SK-N-SH treated with all-trans-retinoic acid at 6 μM for 48 hours (cell line): ENCODE measurements at places on chromosomes 2 and 18.

GRCh38 chr18:26383454-26384270, 157.4 kb downstream of the TAF4B start:
- peak; percentile 90 for ATAC-seq

- ATAC-seq: no peak
Observed at GRCh38 chr2:30233271-30234009, 2.1 kb downstream of the LBH start.

- no peak for ATAC-seq
Observed at GRCh38 chr2:201413143-201413542, 38.1 kb downstream of the TRAK2 start.

DNA sequence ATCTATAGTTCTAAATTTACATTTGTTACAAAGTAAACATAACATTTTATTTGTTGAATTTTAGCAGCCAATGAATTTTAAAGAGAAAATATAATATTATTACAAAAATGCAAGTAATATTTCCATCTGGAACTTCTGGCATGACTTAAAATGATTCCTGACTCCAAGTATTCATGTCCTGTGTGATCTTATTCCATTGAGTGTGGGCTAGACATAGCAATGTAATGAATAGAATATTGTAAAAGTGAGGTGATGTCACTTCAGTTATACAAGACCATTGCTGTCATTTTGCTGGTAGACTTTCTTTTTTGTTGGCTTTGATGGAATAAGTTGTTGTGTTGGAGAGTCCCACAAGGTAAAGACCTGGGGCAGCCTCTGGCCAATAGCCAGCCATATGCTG, 912.2 kb upstream of the PIK3C3 start:
- no peak for ATAC-seq

DNA sequence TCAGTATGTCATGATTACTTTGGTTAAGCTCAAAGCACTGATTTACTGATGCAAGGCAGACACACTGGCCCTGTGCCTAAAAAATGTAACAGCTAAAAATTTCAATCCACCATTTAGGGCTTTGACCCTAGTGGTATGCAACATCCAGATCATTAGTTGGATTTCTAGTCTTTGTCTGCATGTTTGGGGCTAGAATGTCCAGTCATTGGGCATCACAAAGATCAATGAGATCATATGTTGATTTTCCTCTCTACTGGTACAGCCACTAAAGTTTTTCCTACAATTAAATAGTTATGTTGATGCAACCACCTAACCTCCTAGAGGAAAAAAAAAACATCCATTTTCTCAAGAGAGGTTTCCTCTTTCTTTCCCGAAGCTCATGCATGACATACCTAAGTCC, 53.4 kb upstream of the REV1 start:
- no peak for ATAC-seq

DNA sequence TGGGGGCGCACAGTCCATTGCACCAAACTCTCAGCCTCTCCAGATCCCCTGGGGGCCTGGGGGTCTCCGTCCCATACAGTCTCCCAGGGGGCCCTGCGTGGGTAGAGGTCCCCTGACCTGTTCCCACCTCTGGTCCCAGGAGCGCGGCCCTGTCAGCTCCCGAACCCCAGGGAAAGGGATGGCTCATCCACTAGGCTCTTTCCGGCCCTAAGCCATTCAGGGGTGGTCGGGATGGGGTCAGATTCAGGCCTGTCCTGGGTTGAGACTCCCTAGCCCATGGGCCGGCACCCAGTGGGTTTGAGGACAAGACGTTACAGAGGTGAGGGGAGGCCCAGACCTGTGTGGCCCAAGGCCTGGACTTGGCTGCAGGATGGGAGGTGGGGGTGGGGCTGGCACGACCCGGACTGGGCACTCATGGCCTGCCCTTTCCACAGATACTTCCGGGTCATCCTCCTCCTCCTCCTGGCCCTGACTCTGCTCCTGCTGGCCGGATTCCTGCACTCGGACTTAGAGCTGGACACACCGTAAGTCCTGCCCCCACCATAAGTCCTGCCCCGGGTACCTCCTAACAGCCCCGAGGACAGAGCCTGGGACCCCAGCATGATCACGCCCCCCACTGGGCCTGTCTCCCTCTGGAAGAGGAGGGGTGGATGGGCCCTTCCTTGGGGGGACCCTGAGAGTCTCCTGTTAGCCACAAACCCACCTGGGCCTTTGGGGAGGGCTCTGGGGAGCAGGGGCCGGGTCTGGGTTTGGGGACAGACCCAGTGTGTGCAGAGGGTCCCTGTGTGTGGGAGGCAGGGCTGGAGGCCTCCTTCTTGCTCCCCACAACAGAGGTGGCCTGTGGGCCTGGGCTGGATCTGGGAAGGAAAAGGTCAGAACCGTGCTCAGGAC, 10.1 kb upstream of the NEU4 start:
- ATAC-seq: no peak

- no peak for ATAC-seq
Observed at GRCh38 chr18:78962098-78962497, 17.5 kb upstream of the SALL3 start.

DNA sequence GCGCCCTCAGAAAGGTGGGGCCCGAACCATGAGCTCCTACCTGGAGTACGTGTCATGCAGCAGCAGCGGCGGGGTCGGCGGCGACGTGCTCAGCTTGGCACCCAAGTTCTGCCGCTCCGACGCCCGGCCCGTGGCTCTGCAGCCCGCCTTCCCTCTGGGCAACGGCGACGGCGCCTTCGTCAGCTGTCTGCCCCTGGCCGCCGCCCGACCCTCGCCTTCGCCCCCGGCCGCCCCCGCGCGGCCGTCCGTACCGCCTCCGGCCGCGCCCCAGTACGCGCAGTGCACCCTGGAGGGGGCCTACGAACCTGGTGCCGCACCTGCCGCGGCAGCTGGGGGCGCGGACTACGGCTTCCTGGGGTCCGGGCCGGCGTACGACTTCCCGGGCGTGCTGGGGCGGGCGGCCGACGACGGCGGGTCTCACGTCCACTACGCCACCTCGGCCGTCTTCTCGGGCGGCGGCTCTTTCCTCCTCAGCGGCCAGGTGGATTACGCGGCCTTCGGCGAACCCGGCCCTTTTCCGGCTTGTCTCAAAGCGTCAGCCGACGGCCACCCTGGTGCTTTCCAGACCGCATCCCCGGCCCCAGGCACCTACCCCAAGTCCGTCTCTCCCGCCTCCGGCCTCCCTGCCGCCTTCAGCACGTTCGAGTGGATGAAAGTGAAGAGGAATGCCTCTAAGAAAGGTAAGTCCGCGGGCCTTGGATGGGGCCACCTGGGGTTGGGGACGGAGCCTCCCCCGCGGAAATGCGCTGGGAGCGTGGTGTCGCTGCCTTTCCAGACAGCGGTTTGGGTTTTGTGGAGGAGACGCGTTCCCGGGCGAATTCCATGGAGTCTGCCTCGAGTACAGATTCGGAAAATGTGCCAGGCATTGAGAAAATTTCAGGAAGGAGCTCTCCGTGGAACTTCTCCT, 559 bp downstream of the HOXD1 start:
- peak; percentile 6; the same call in 2 of the 3 replicates for ATAC-seq
